ENCODE measurements at places on chromosomes 4 and X. TPM values are rescaled to one million over a fixed set of nuclear protein-coding genes. Genes with fewer than 3 reads are reported as not detected.

- H3K27me3 ChIP-seq: peaks cover 6% of the 10 kb centered on the region
- H3K36me3 ChIP-seq: no peaks in the 10 kb centered on the region
- no peaks in the 10 kb centered on the region for H3K4me1 ChIP-seq
- H3K4me3 ChIP-seq: no peak overlapping the region
Measured at GRCh38 chr4:7132249-7132648, 60.1 kb upstream of the SORCS2 start.

DNA sequence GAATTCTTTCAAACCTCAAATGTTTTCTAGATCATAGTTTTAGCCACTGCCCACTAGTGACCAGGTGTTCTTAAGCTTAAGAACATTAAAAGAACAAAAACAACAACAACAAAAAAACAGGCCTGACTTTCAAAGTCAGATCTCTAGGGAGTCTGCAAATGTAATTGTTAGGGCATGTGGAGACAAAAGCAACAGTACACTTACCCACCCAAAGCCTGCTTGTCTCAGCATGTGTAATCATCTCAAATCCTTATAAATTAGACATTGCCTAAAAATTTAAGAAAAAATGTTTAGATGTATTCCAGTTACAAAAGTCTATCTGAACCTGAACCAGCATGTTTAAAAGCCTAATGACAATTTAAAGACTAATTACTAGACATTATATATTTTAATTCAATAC lies 79.9 kb downstream of the SLC7A11 start:
- H3K27ac ChIP-seq: no peak overlapping the region
- no peak overlapping the region for H3K4me3 ChIP-seq
- no peaks in the 10 kb centered on the region for H3K27me3 ChIP-seq
- DNase-seq: no peak
- H3K36me3 ChIP-seq: no peaks in the 10 kb centered on the region

DNA sequence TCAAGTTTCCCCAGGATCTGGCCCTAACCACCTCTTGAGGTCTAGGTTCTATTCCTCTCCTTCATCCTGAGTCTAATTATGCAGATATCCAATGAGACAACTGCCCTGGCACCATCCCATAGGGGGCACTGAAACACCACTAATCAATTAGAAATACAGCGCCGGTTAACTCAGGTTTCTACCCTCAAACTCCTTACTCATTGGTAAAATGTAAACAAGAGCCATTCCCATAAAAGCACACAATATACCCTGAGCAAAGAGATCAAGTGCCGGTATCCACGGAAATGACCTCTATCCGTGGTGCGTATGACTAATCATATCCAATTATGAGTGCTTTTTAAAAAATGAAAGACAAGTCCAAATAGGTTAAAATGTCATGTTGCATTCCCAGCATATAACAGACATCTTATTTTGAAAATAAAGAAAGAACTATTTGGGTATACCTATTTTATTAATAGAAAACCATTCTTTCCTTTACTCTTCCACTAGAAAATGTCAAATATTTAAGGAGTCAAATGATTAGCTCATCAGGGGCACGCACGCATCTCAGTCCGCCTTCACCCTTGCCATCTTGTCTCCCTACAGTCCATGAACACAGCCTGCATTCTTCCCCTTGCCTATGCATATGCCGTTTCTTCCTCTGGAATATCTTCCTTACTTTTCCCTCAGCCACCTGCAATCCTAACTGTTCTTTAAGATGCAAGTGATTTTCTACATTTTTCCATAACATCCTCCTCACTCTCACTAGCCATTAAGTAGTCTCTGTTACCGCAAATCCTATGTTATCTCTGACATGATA lies 141.1 kb downstream of the MAML3 start:
- DNase-seq: peak; percentile 70
- H3K4me1 ChIP-seq: peaks cover 10% of the 10 kb centered on the region
- no peak overlapping the region for H3K27ac ChIP-seq

GRCh38 chr4:129164243-129164642 lies 68.3 kb downstream of the C4orf33 start:
- H3K27me3 ChIP-seq: peaks cover 8% of the 10 kb centered on the region
- peaks cover 6% of the 10 kb centered on the region for H3K36me3 ChIP-seq
- DNase-seq: no peak
- H3K4me3 ChIP-seq: no peak overlapping the region

DNA sequence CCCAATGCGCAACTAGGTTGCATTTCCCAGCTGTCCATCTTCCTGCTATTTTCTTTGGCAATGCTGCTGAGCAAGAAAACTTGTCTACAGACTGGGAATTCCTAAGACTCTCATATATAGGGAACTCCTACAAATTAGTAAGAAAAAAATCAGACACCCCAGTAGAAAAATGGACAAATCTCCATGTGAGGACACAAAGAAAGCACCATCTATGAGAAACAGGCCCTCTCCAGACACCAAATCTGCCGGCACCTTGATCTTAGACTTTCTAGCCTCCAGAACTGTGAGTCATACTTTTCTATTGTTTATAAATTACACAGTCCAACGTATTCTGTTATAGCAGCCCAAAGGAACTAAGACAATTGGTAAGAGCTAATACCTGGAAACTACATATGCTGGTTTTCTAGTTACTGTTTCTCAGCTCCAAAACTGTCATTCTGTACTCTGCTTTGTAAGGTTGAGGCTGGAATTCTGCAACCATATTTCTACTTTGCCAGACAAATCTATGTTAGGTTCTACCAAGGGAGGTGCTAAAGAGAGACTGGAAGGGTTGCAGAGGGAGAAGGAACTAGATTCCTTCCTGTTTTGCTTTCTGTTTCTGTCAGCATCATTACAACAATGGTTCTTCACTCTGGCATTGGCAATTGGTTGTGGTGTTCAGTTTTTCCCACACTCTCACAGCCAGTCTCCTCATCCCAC lies 35.7 kb upstream of the FAM241A start:
- no peaks in the 10 kb centered on the region for H3K36me3 ChIP-seq
- H3K4me1 ChIP-seq: peaks cover 5% of the 10 kb centered on the region
- H3K27ac ChIP-seq: no peak overlapping the region
- no peaks in the 10 kb centered on the region for H3K27me3 ChIP-seq
- DNase-seq: no peak

DNA sequence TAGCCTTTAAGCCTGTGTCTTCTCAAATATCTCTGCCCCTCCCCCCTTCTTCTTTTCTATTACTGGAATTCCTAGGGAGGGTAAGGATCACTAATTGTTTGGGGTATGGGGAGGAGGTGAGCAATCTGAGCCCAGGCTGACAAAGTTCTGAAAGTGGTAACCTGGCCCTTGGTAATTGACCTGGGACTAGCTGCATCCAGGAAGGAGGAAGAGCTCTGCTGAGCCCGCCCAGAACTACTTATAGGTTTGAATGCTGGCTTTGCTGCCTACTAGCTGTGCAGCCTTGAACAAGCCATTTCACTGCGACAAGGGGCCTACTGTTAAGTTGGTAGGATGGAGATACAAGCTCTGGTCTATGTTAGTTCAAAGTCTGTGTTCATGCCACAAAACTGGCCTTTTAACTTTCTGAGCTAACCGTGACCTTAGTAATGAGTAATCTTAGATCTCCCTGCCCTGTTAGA lies 37.8 kb downstream of the DGKK start:
- no peaks in the 10 kb centered on the region for H3K36me3 ChIP-seq
- peaks cover 3% of the 10 kb centered on the region for H3K4me1 ChIP-seq
- no peak overlapping the region for H3K4me3 ChIP-seq
- H3K27me3 ChIP-seq: peaks cover 10% of the 10 kb centered on the region
- no peak for DNase-seq

- H3K4me1 ChIP-seq: no peaks in the 10 kb centered on the region
- no peaks in the 10 kb centered on the region for H3K36me3 ChIP-seq
- DNase-seq: no peak
Measured at GRCh38 chr4:173802662-173803022, 272.6 kb upstream of the HAND2 start.

DNA sequence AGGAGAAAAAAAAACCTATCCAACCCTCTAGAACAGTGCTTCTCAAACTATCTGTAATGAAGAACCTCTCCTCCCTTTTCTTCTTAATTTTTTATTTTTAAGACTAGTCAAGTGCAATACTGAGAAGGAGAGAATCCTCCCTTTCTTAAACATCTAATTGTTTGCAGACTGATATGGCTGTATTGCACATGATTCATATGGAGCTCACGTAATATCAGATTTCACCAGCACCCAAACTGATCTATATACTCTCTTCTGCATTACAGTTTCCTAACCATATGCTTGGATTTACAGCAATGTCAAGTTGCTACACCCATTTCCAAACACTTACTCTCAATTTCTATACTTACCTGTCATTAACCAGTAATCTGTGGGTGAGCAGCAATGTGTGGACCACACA lies 9.5 kb downstream of the PRMT9 start:
- H3K36me3 ChIP-seq: peaks cover 62% of the 10 kb centered on the region
- peaks cover 7% of the 10 kb centered on the region for H3K4me1 ChIP-seq
- no peaks in the 10 kb centered on the region for H3K27me3 ChIP-seq
- DNase-seq: no peak
- H3K27ac ChIP-seq: peak overlapping the region; percentile 51

DNA sequence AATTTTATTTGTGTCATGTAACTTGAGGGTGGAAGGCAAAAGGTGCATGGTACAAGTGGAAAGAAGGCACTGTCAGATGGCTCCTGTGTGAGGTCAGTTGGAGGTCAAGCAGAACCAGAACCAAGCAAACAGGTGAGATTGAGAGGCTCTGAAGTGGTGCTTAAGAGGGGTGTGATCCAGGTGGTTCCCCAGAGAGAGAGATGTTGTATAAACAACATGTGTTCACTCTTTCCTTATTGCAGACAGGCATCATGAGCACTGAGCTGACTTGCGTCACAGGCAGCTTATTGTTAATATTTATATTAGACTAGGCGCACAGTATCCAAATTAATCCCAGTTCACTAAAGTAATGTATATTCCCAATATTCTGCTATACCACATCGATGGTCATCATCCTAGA lies 56.8 kb downstream of the CXCL13 start:
- no peak overlapping the region for H3K27ac ChIP-seq
- no peak overlapping the region for H3K4me3 ChIP-seq
- H3K36me3 ChIP-seq: no peaks in the 10 kb centered on the region

GRCh38 chr4:41752081-41752836 lies 3.7 kb upstream of the PHOX2B start:
- H3K27me3 ChIP-seq: peaks cover 97% of the 10 kb centered on the region
- no peaks in the 10 kb centered on the region for H3K36me3 ChIP-seq

DNA sequence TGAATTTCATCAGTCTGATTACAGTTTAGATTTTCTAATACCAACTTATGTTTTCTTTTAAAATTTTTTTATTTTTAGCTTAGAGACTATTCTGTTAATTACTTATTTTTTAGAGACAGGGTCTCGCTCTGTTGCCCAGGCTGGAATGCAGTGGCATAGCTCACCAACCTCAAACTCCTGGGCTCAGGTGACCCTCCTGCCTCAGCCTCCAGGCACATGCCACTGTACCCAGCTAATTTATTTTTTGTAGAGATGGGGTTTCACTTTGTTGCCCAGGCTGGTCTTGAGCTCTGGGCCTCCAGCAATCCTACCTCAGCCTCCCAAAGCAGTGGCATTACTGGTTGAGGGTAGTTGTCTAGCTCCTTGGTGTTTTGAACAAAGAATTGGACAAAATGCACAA lies 102.0 kb downstream of the KLHL8 start:
- H3K27ac ChIP-seq: no peak overlapping the region
- H3K4me3 ChIP-seq: no peak overlapping the region
- no peaks in the 10 kb centered on the region for H3K27me3 ChIP-seq
- H3K4me1 ChIP-seq: peaks cover 21% of the 10 kb centered on the region
- no peak for DNase-seq
- H3K36me3 ChIP-seq: no peaks in the 10 kb centered on the region

DNA sequence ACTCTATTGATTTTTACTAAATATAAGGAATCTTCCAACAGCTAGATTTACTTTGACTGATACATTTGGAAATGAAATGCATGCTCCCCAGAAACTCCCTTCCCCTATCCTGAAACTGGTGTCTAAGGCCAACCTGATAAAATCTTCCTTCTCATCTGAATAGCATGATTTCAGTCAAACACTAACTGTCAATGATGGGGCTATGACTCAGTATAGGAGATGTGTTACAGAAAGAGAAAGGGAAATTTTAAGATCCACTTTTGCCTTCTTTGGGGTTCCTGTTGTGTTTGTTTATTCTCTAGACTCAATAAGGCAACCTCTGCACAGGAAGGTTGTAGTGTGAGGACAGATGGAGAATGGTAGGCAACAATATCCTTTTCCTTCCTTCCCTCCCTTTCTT lies 160.7 kb downstream of the MOSPD2 start:
- no peaks in the 10 kb centered on the region for H3K27me3 ChIP-seq
- no peak overlapping the region for H3K27ac ChIP-seq
- peaks cover 4% of the 10 kb centered on the region for H3K4me1 ChIP-seq
- no peaks in the 10 kb centered on the region for H3K36me3 ChIP-seq
- no peak for DNase-seq
- no peak overlapping the region for H3K4me3 ChIP-seq

- no peak overlapping the region for H3K27ac ChIP-seq
- no peaks in the 10 kb centered on the region for H3K36me3 ChIP-seq
- no peak overlapping the region for H3K4me3 ChIP-seq
Measured at GRCh38 chr4:8905773-8906667, 34.4 kb upstream of the HMX1 start.

GRCh38 chr4:4289597-4289940 lies 385 bp downstream of the LYAR start:
- peak; percentile 6 for DNase-seq
- H3K36me3 ChIP-seq: no peaks in the 10 kb centered on the region
- peak overlapping the region; percentile 96 for H3K27ac ChIP-seq
- H3K4me3 ChIP-seq: peak overlapping the region; percentile 98
- H3K4me1 ChIP-seq: peaks cover 54% of the 10 kb centered on the region
- no peaks in the 10 kb centered on the region for H3K27me3 ChIP-seq

- no peak overlapping the region for H3K4me3 ChIP-seq
- no peaks in the 10 kb centered on the region for H3K4me1 ChIP-seq
- peaks cover 30% of the 10 kb centered on the region for H3K27me3 ChIP-seq
- no peak for DNase-seq
Measured at GRCh38 chrX:100447655-100448397, 37.8 kb upstream of the PCDH19 start.

DNA sequence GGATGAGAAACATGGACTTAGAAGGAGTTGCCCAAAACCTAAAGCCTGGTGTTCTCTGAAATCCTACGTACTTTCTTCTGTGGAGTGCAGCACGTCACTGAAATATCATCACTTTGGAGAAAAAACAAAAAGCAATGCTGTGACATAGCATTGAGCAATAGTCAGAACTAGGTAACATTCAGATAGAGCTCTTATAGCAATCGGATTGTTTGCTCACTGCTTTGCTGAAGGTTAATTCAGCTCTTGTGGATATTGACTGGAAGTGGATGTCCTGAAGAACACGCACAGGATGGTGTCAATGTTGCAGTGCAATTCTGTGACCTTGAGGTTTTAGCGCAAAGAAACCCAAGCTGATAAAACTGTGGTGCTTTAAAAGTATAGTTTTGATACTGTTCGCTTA lies 114.2 kb upstream of the GRXCR1 start:
- H3K4me1 ChIP-seq: no peaks in the 10 kb centered on the region
- H3K27ac ChIP-seq: no peak overlapping the region
- H3K36me3 ChIP-seq: no peaks in the 10 kb centered on the region
- H3K27me3 ChIP-seq: no peaks in the 10 kb centered on the region
- DNase-seq: no peak

TBCK gene
- polyA plus RNA-seq: 32.5 TPM

HSFX3 gene
- polyA plus RNA-seq: not detected

TCEAL5 gene
- not detected for polyA plus RNA-seq

SSX1 gene
- polyA plus RNA-seq: not detected

NCBP2L gene
- polyA plus RNA-seq: not detected

RPGR gene
- 6.2 TPM for polyA plus RNA-seq

CT45A5 gene
- not detected for polyA plus RNA-seq

POF1B gene
- not detected for polyA plus RNA-seq

SMIM43 gene
- not detected for polyA plus RNA-seq

STBD1 gene
- 0.16 TPM for polyA plus RNA-seq

SLC25A43 gene
- 4.8 TPM for polyA plus RNA-seq

TLL1 gene
- not detected for polyA plus RNA-seq
